ENCODE measurements at places on chromosomes 2 and 18.
A peak's percentile ranks its signal among the peaks of the same experiment; 100 is the strongest.

- peak; percentile 40 for DNase-seq
Measured at GRCh38 chr2:162317861-162318327, 590 bp downstream of the IFIH1 start.

- no peak for DNase-seq
Measured at GRCh38 chr2:71070294-71071093, 2.0 kb downstream of the NAGK start.

- no peak for DNase-seq
Measured at GRCh38 chr2:10197697-10198076, 75.1 kb downstream of the RRM2 start.

GRCh38 chr18:9658087-9658641, 43.8 kb upstream of the PPP4R1 start:
- no peak for DNase-seq

DNA sequence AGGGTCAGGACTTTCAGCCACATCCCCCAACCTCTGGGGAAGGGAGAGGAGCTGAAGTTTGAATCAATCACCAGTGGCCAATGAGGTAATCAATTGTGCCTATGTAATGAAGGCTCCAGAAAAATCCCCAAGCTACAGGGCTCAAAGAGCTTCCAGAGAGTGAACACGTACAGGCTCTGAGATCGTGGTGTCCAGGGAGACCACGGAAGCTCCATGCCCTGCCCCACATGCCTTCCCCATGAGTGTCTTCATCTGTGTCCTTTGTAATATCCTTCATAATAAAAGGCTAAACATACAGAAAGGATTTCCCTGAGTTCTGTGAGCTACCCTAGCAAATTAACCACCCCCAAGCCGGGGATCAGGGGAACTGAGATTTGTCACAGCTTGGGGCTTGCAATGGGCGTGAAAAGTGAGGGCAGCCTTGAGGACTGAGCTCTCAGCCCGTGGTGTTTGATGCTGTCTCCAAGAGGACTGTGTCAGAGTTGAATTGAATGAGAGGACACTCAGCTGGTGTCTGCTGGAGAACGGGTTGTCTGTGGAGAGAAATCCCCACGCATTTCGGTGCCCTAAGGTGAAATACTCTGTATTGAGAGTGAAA, 25.5 kb upstream of the TUBB6 start:
- no peak for DNase-seq

DNA sequence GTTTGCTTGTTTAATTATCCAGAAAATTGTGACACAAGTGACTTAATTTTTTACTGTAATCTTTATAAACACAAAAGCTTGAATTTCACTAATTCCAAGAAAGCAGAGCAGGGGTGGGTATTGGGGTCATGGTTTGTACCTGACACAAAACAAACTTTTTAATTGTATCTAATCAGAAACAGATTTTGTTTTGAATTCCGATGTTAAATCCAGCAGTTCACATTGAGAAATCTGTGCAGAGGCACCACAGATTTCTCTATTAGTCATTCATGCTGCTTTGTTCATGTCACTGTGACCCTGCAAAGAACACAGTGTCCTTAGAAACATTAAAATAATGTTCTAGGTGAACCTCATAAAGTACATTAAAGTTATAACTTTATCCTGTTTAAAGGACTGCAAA, 443.4 kb downstream of the NYAP2 start:
- no peak for DNase-seq

GRCh38 chr2:241031436-241032165, 33.2 kb downstream of the SNED1 start:
- DNase-seq = peak; percentile 13

DNA sequence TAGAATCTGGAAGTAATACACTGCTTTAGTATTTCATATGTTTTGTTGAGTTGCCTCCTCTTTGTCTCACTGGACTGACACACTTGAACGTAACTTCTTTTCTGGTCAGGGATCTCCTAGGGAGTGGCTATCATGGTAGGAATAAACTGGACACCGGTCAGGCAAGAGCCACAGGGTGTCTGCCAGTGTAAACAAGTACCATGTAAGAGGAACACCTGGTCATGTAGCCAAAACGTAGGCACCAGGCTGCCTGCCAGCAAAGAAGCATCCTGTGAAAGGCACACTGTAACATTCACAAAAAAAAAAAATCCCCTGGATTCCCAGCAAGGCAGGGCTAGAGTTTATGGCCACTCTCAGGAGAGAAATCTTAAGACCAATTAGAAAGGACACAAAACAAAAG, 372.8 kb upstream of the RND3 start:
- no peak for DNase-seq

- no peak for DNase-seq
Measured at GRCh38 chr2:51299370-51299769, 267.4 kb upstream of the NRXN1 start.

DNA sequence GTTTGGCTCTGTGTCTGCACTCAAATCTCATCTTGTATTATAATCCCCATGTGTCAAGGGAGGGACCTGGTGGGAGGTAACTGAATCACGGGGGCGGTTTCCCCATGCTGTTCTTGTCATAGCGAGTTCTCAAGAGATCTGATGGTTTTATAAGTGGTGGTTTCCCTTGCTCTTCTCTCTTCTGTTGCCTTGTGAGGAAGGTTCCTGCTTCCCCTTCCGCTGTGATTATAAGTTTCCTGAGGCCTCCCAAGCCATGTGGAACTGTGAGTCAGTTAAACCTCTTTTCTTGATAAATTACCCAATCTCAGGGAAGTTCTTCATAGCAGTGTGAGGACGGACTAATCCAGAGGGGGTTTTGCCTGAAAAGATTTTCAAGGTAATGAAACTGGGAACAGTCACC, 245.4 kb downstream of the GALR1 start:
- no peak for DNase-seq

DNA sequence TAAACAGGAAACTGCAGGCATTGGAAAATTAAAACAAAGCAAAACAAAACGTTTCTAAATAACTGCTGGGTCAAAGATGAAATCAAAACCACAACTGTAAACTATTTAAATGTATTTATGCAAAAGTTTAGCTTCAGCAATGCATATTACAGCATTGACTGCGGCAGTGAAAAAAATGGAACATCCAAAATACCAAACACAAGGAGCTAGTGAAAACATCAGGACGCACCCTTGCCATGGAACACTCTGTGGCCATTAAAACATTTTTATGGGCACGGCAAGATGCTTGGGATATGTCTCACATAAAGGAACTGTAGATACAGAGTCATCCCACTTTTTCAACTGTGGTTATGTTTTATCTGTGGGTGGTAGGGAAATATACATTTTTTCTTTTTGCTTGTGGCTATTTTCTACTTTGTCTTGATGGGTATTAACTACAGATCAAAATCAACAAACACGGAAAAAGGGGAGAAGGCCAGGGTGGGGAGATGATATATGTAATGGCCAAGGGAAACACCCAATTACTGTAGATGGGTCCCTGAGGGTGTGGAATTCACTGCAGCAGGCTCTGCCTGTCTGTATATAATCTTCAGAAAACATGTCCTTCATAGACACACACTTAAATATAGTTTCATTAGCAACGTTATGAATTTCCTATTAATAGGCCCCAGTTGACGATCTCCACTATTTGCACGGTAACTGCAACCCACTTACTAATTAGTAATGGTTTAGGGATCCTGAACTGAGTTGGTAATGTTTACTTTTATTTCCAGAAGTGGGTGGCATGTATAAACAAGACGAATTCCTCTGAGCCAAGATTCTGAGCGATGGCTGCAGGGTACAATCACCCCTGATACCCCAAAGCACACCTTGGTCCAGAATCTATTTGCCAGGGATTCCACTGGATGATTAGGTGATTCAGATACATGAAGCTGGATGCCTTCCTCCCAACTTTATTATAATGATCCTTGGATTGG, 110.5 kb downstream of the ACKR3 start:
- no peak for DNase-seq

DNA sequence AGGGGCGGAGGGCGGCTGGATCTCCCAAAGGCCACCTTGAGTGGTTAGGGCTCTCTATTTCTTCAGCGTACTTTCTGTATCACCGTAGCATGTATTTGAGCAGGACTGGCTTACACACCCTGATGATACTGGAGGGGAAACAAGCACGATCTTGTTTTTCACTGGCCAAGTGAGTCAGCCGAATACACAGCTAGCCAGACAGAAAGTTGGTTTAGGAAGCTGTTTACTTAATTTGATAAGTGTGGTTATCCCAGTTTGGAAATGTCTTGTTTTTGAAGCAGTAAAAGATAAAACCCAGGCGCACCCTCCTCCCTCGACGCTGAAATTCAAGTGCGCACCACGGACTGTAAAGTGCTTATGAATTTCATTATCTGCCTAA, 582 bp downstream of the RIOK3 start:
- no peak for DNase-seq

- no peak for DNase-seq
Measured at GRCh38 chr2:160299540-160299939, 99.5 kb upstream of the ITGB6 start.

- no peak for DNase-seq
Measured at GRCh38 chr2:238466243-238466756, 39.6 kb downstream of the ASB1 start.
